ENCODE measurements at places on chromosomes 12 and 14. TPM values are rescaled to one million over a fixed set of nuclear protein-coding genes. Genes with fewer than 3 reads are reported as not detected.
A peak's percentile ranks its signal among the peaks of the same experiment; 100 is the strongest.

Gene RND1
- 1.9 TPM for total RNA-seq

Gene TAS2R30
- total RNA-seq = 10.4 TPM

DNA sequence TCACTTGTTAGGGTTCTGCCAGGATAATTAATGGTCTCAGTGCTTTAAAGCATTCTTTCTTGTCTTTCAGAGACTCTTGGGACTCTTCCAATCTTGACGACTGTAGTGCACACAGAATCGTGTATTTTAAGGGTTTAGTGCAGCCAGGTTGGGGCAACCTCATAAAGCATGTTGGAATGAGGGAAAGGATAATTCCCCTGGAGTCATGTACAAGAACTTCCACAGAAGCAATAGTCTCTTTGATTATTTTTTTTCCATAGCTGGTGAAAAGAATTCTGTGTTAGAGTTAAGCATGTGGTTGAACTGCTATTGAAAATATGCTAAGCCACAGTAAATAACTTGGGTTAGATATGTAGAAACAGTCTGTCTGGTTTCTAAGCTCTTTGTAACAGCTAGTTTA is 246.8 kb upstream of the DAAM1 start:
- no peak for DNase-seq

GRCh38 chr12:63844391-63845341 is at the start of gene SRGAP1:
Gene SRGAP1, plus strand, starts transcription at chr12:63844700. Its CDS starts 117 bp downstream, at chr12:63844817.
- DNase-seq = peak; percentile 78

DNA sequence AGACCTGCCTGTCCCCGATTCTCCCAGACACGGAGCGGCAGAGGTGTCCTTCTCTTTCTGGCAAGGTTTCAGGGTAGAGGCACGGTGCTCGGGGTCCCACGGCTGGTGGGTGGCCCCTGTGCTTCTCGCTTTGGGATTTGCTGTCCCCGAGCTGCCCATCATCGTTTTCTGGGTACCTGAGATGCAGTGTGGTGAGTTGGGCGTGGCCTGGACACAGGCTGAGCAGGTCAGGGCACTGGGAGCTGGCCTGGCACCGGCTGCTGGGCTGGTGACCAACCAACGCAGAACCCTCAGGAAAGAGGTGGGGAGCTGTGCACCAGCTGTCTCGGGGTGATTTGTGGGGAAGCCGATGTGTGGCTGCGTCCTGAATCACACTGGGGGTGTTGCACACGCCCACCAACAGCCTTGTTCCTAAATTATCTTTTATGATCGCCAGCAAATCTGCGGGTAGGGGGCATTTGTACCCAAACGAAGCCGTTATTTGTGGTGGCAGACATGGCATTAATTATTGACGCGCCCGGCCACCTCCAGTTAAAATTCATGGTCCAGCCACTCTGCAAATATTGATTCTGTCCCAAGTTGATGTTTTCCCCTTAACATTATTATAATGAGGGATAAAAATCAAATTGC is 61.0 kb downstream of the KIF26A start:
- DNase-seq = no peak

DNA sequence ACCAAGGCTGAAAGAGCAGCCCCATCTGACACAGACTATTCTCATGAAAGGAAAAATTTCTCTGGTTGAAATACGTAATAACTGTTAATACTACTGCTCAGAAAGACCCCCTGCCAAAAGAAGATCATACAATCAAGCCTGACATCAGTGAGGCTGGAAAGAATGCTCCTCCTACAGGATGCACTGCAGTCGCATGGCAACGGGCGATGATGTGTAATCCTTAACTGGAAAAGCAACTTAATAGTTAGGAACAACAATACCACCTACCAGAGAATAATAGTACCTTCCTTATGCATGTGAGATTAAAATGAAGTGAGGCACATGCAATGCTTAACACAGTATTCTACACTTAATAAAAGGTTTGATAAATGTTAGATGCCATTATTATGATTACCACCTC is 1.2 kb upstream of the GOLGA5 start:
- DNase-seq = no peak

DNA sequence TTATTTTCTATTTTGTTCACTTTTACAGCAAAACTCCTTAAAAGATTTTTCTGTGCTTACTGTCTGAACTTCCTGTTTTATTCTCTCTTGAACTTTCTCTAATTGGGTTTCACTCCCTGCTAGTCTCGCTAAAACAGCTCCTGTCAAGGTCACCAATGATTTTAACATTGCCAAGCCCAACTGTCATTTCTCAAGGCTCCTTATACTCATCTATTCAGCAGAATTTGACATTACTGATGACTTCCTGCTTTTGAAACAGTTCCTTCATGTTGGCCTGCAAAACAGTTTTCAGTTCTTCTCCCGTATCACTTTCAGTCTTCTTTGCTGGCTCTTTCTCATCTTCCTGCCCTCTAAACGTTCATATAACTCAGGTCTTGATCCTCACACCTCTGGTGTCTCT is 268.5 kb upstream of the USP15 start:
- DNase-seq = no peak

GRCh38 chr12:11623382-11623781 is 26.1 kb upstream of the ETV6 start:
- DNase-seq = no peak

DNA sequence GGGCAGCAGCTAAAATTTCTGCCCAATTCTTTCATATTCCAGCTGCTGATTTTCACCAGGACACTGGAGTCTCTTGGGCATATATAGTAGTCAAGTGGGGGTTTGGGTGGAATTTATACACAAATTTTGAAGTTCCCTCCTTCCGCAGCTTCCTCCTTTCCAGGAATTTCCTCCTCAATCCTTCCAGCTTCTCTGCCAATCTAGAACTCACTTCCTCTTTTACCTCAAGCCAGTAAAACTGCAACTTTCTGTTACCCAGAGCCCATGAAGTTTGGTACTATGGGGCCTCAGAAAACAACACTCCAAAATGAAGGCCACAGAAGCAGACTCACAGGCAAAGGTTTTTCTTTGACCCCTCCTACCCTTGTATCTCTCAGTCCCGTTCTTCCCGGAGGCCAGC is 51.7 kb upstream of the G2E3 start:
- no peak for DNase-seq

- no peak for DNase-seq
Measured at GRCh38 chr12:76643438-76643837, 83.9 kb upstream of the OSBPL8 start.

DNA sequence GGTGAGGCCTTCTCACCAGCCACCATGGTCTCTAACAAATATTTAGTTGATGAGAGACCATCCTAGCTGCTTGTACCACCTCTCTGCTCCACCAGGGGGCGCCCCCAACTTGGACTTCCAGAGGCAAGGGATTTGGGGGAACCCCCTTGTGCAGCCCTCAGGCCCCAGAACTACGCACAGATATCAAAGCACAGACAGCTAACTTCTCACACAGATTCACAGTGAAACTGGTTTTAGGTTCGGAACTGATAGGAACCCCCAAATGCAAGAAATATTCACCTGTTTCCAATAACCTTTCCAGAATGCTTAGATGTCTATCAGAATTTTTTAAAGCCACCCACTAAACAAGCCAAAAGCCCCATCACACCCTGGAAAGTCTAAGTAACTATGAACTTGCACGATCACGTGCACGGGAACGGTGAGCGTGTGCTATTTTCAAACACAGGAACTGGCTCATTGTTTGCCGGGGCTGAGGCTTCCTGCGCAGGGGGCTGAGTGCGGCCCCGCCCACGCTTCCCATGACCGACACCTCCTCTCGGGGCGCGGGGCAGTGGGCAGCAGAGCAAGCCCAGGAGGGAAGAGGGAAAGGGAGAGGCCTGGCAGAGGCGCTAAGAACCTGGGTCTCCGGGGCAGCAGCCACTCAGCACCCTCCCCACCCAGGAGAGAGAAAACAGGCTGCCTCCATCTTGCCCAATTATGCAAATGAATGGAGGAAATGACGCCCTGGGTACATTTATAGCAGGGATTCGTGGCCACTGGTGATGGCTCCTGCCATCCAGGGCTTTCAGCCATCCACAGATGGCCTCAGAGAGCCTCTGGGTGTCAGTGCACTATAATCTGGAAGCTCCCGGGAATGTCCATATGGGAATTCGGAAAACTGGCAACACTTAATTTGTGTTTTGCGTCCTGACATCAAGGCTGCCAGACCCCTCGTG is 79.4 kb upstream of the GPR68 start:
- peak; percentile 85 for DNase-seq

DNA sequence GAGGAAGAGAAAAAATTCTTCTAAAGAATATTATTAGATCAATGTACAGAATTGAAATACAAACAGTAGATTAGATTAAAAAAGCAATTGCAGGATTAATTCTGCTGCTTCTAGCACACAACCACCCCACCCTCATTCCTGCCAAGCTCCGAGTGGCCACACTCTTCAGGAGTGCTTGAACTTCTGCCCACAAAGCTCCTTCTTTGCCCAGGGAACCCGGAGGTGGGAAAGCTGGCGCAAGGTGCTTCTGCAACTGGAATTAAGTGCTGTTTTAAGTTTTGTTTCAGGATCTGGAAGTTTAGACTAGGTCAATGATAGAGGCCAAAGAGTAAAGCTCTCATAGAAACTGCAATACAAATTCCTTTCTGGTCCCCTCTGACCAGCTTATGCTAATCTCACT is 94.1 kb upstream of the BMP4 start:
- DNase-seq = peak; percentile 81

- DNase-seq = no peak
Measured at GRCh38 chr12:129971721-129972120, 67.9 kb upstream of the TMEM132D start.

GRCh38 chr14:105093038-105093430 is 27.8 kb upstream of the GPR132 start:
- DNase-seq = peak; percentile 72

GRCh38 chr14:96038920-96039632 is at the start of gene C14orf132:
Gene C14orf132, plus strand, starts transcription at chr14:96039362. Its CDS starts 139 bp downstream, at chr14:96039501.
- peak; percentile 61 for DNase-seq

Gene TMEM119
- 21.6 TPM for total RNA-seq

Gene FGF6
- total RNA-seq = not detected

- no peak for DNase-seq
Measured at GRCh38 chr14:76274324-76274723, 101.6 kb upstream of the ESRRB start.

DNA sequence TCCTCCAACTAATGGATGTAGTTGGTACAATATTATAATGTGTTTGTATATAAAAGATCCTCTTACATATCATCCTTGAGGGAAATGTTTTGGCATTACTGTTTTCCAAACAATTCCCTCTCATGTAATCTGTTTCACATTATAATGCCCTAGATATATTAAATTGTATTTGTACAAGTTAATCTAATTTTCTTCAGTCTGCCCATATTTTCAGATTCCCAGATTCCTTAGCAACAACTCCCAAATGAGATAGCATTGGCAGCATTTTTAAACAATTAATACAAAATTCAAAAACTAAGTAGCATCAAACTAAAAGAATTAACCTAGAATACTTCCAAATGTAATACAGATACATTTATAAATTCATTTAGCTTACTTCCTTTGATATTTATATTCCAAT is 860.2 kb downstream of the C12orf50 start:
- DNase-seq = no peak

DNA sequence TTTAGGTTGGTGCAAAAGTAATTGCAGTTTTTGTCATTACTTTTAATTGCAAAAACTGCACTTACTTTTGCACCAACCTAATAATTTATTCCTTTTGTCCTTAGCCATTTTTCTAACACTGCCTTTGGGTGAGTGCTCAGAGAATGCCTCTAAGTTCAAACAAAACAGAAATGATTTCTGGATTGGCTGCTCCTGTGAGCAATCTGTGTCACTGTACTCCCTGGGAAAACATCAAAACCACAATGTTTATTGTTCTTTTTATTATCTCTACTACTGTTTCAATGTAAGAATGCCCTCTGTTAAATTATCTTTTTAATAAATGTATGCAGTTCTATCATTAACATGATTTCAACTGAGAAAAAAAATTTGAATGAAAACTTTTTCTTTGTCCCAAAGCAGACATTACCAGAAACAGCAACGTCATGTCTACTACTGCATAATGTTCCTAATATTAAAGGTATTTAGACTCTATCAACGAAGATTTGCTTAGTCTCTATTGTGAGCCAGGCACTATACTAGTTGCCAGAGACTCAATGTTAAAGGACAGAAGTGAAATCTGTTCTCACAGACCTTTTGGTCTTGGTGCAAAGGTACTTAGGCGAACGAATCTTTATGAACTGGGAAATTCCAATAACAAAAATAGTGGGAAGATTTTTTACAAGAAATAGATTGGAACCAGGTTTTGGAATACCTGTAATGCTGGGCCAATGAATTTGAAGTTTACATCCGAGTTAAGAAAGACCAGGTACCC is 6.2 kb downstream of the SLC41A2 start:
- no peak for DNase-seq

- DNase-seq = no peak
Measured at GRCh38 chr12:19659501-19659900, 220.2 kb downstream of the AEBP2 start.

Gene HCAR3
- not detected for total RNA-seq

Gene ASIC1
- total RNA-seq = 0.13 TPM

Gene CPM
- 42.2 TPM for total RNA-seq

GRCh38 chr12:78866518-78866917 is 1.9 kb downstream of the SYT1 start:
- no peak for DNase-seq

Gene INHBE
- not detected for total RNA-seq

DNA sequence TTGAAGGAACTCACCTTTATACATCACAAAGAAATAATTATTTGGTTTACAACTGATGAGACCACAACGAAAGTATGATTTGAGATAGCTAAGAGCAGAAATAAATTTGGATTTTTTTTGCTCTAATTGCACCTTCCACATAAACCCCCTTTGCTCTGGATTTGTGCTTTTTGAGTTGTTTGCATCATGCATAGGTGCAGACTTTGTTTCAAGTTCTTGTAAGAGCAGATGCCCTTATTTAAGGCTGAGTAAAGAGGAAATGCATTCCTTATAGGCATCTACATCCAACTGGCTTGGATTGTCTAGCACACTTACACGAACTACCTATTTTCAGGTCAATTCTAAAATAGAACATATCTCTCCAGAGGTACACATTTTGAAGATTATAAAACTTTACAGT is 6.6 kb upstream of the CCND2 start:
- no peak for DNase-seq

- DNase-seq = no peak
Measured at GRCh38 chr12:114430306-114430705, 24.4 kb upstream of the TBX5 start.
